ENCODE measurements at places on chromosomes 2 and 18. TPM values are rescaled to one million over a fixed set of nuclear protein-coding genes. Genes with fewer than 3 reads are reported as not detected.

GRCh38 chr18:80232710-80233109 lies 14.6 kb downstream of the PARD6G start:
- DNase-seq, result no peak

DNA sequence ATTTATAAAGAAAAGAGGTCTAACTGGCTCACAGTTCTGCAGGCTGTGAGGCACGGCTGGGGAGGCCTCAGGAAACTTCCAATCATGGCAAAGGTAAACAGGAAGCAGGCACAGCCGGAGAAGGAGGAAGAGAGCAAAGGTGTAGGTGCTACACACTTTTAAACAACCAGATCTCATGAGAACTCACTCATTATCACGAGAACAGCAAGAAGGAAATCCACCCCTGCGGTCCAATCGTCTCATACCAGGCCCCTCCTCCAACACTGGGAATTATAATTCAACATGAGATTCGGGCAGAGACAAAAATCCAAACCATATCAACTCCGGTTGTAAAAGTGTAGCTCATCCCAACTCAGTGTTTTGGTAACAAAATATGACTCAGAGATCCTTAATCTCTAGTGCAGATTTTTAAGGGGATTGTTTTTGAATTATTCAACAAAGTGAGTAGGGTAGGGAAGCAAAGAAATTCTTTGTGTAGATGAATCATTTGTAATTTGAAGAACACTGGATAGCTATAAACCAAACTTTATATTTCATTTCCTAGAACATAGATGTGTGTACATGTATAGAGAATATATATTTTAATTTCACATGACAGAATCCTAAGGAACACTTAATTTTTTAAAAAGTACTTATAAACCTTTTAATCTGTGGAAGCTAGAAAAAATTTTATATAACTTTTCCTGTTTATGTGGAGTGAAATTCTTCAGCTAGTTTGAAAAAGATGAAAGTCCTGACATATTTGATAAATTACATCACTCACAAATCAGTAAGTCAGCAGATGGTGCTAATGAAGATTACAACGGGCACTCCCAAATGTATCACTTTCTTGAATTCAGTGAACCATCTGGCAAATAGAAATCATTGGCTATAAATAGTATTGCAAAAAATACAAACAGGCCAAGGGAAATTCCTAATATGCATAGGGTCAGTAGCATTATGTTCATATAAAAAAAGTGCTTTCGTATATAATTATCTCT lies 130.1 kb downstream of the OLA1 start:
- no peak for DNase-seq

DNA sequence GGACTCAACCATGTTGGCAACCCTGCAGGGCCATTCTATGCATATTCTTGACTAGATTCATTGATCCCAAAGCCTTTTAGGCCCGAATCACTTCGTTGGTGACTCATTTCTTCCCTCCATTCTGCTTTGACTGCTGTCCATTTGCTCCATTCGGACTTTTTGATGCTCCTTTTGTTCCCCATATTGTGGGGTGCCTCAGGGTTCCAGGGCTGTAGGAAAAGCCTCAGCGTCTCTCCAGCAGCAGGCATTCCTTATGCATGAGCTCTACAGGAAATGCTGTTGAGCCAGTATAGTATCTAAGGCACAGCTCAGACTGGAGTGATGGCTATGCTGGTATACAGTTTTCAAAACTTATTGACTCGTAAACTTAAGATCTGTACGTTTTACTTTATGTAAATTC lies 292.6 kb downstream of the PRKCE start:
- DNase-seq, result no peak

DNA sequence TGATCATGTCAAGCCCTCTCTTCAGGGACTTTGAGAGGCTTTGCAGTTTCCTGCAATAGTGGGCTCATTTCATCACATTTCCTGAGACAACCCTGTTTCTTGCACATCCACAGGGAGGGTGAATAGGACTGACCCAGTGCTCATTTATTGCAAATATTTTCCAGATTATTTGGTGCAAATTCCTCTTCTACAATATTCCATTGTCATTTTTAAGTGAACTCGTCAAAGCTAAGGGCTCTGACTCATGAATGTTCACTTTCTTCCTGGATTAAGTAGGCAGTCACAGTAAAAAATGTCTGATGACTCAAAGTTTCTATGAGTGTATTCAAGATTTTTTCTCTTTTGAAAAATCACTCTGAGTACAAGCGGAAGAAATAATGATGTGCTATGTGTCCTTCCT lies 225.5 kb upstream of the GALNT5 start:
- no peak for DNase-seq

DNA sequence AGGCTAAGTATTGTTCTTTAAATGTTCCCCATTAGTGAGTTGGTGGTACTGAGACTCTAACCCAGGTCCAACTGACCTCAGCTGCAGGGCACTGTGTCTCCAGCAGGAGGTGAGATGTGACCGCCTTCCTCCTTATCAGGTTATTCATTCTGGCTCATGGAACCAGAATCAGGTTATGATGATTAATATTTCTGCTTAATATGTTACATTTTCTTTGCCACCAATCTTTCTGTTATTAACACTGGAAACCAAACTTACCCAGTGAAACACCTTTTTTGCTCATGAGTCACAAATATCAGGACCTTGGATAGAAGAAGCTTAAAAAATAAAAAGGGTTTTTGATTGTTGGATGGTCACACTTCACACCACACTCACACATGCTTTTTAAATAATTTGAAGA lies 85.4 kb downstream of the DPP4 start:
- DNase-seq, result no peak

GRCh38 chr2:148882051-148882450 lies 7.0 kb downstream of the KIF5C start:
- DNase-seq, result no peak

The MC4R gene
- total RNA-seq, result not detected

All from natural killer cell (primary cell).